GM04503 (cell line): ENCODE measurements at places on chromosomes 4 and X.

DNA sequence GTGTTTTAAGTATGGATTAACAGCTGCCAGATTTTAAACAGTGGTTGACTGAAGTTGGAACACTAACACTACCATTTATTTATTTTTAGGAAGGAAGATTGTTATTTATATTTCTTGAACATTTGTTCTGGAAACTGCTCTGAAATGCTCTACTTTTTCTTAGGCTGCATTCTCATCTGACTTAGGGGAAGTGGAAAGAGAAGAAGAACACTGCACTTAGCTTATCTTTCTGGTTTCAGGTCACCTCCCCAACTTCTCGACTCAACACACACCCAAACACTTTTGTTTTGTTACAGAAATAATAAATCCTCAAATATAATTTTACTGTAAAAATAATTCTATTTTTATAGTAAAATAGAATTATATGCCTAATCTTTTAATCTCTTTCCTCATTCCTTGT is 18.6 kb downstream of the BLTP1 start:
- no peak for DNase-seq

- no peak for DNase-seq
Observed at GRCh38 chr4:175413561-175413960, 398.5 kb downstream of the GPM6A start.

- no peak for DNase-seq
Observed at GRCh38 chrX:40326186-40326965, 228.6 kb upstream of the BCOR start.

- no peak for DNase-seq
Observed at GRCh38 chrX:85244450-85245211, 840 bp downstream of the ZNF711 start.

GRCh38 chr4:3816256-3816825 is 50.2 kb downstream of the ADRA2C start:
- DNase-seq, result no peak

GRCh38 chr4:40536032-40536431 is 93.6 kb downstream of the RBM47 start:
- DNase-seq, result no peak

DNA sequence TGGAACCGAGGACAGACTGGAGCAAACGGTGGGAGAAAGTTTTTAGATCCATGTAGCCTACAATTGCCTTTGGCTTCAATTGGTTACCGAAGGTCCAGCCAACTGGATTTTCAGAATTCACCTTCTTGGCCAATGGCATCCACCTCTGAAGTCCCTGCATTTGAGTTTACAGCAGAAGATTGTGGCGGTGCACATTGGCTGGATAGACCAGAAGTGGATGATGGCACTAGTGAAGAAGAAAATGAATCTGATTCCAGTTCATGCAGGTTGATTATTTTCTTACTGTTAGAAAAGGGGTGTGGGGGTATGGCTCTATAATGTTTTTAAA is 702 bp downstream of the KLHL5 start:
- DNase-seq, result no peak

DNA sequence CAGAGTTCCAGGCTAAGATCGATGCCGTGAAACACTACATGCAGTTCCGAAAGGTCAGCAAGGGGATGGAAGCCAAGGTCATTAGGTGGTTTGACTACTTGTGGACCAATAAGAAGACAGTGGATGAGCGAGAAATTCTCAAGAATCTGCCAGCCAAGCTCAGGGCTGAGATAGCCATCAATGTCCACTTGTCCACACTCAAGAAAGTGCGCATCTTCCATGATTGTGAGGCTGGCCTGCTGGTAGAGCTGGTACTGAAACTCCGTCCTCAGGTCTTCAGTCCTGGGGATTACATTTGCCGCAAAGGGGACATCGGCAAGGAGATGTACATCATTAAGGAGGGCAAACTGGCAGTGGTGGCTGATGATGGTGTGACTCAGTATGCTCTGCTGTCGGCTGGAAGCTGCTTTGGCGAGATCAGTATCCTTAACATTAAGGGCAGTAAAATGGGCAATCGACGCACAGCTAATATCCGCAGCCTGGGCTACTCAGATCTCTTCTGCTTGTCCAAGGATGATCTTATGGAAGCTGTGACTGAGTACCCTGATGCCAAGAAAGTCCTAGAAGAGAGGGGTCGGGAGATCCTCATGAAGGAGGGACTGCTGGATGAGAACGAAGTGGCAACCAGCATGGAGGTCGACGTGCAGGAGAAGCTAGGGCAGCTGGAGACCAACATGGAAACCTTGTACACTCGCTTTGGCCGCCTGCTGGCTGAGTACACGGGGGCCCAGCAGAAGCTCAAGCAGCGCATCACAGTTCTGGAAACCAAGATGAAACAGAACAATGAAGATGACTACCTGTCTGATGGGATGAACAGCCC is 9.3 kb downstream of the CNGA2 start:
- DNase-seq, result no peak

- DNase-seq, result no peak
Observed at GRCh38 chrX:104130808-104131207, 18.5 kb downstream of the ZCCHC18 start.

- DNase-seq, result peak; percentile 12
Observed at GRCh38 chrX:118847676-118848075, 24.1 kb downstream of the ZCCHC12 start.

GRCh38 chr4:26823583-26823982 is 37.1 kb upstream of the STIM2 start:
- DNase-seq, result no peak

DNA sequence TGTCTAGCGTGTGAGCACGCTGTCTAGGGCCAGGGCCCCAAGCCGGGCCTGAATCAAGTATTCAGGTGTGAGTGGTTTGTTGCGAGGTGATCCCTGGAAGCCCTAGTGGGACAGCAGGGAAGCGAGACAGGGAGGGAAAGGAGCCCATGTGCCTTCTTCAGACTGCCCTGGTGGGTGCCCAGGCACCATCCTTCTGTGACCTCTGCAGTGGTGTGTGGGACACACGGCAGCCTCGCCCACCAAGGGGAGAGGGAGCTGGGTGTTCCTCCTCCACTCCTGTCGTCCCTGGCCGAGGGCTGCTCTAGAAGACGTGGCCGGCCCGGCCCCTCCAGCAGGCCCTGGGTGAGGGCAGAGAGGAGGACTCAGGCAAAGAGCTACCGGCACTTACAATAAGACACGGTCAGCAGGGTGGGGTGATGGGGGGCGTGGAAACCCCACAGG is 47.4 kb downstream of the HTRA3 start:
- DNase-seq, result no peak

GRCh38 chrX:68413254-68413653 is 20.0 kb downstream of the OPHN1 start:
- no peak for DNase-seq

GRCh38 chr4:153940916-153941315 is 152.0 kb upstream of the SFRP2 start:
- no peak for DNase-seq

GRCh38 chr4:87971866-87972265 is 3.6 kb upstream of the SPP1 start:
- DNase-seq, result no peak

DNA sequence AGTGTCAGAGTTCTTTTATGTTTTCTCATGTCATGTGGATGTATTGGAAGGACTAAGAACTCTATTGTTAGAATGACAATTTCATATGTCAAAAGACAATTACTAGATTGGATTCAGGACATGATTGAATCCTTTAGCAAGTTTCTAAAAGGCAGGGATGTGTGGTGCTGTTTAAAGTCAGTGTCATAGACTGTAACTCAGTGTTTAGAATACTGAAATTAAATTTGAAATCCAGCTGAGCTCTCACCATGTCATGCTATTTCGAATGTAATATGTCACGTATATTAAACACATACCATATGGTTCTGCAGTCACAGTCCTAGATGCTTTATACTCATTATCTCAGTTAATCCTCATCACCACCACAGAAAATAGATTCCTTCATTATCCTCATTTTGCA is 7.8 kb downstream of the GUCY1B1 start:
- no peak for DNase-seq

GRCh38 chrX:10360116-10360515 is 203.3 kb downstream of the CLCN4 start:
- no peak for DNase-seq

DNA sequence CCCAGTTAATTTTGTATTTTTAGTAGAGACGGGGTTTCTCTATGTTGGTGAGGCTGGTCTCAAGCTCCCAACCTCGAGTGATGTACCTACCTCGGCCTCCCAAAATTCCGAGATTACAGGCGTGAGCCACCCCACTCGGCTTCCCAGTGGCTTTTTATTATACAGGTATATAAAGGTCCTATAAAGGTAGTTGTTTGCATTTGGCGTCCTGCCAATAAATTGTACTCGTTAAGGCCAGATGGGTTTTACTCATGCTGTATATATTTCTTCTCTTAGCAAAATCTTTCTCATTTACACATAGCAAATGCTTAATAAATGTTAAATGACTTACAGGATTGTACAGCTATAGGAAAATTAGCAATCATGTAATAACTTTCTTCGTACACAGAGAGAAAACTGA is 6.9 kb downstream of the SHROOM3 start:
- no peak for DNase-seq
